CD4-positive, alpha-beta T cell treated with Interleukin-21 for 1 hour (primary cell): ENCODE measurements at places on chromosomes 2 and 18.

GRCh38 chr2:124566518-124566970 lies 541.5 kb downstream of the CNTNAP5 start:
- no peak for DNase-seq

DNA sequence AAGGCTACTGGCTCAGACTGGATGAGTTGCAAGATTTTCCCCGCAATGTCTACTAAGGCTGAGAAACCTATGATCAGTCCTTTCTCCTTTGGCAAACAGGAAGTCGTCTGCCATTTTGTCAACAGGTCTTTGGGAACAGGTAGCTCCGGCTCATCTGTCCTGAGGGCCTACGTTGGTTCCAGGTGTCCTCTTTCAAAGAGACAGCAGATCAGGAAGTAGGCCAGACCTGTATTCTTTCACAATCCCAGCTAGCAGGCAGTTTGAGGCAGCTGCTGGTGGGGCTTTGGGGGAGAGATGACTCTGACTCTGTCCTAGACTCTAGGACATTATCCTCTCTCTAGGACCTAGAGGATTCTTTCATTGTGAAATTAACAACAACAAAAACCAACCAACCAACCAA lies 98.6 kb downstream of the ACTR2 start:
- no peak for DNase-seq

GRCh38 chr2:207711750-207712530 lies 500 bp downstream of the CCNYL1 start:
- peak; percentile 42 for DNase-seq

GRCh38 chr18:42174909-42175308 lies 219.9 kb downstream of the PIK3C3 start:
- DNase-seq: no peak

DNA sequence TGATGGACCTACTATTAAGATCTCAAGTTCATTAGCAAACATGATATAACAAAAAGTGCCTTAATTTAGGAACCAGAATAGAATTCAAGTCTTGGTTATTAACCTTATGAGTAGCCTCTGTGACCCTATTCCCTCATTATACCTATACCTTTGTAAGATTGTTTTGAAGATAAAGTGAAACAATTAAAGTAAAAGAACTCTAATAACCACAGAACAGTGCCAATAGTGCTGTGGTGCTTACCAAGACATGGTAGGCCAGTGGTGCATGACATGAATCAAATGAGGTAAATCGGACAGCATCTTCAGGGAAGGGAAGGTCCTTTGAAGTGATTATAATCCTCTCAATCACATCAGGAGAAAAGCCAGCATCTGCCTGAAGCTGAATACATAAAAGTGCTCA lies 36.4 kb downstream of the METTL4 start:
- no peak for DNase-seq

DNA sequence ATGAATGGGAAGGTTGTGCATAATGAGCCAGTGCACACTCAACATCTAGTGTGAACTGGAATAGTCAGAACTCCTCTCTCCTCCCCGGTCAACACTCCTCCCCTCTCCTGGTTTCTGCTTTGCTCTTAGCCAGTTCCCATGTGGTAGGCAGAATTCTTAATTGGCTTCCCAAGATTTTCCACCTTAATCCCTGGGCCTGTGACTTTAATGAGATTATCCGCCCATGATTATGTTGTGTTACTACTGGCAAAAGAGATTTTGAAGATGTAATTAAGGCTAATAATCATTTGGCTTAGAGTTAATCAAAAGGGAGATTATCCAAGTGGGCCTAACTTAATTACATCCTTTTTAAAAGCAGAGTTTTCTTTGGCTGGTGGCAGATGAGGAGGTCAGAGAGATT lies 34.2 kb upstream of the REV1 start:
- DNase-seq: no peak

DNA sequence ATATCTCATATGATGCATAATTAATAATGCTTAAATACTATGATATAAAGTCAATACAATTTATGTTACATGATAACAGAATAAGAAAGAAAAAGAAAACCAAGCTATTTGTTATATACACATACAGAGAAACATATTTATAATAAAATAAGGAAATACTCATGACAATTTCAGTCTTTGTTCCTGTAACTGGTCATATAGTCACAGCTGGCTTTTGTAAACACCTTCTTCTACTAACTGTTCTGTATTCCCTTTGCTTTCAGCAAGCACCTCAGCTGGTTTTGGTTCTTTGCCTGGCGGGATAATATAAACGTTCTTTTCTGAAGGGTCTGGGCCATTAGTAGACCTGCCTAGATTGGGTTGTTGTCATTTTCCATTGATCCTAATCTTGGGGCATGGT lies 158.5 kb downstream of the COPS8 start:
- no peak for DNase-seq
